Aorta (tissue), 5 donors: ENCODE measurements at places on chromosomes 16 and 17. TPM values are rescaled to one million over a fixed set of nuclear protein-coding genes. Genes with fewer than 3 reads are reported as not detected.

The CTRL gene
- total RNA-seq, result 0.90 TPM

The SLX1B gene
- 12.5 TPM for total RNA-seq

GRCh38 chr17:35119370-35120165, at the start of gene RAD51D:
Gene RAD51D, minus strand, starts transcription at chr17:35119860. Its CDS starts 247 bp downstream, at chr17:35119613.
- no peaks in the 10 kb centered on the region for H3K36me3 ChIP-seq
- H3K27ac ChIP-seq, result no peak within 1 kb of the TSS
- H3K4me1 ChIP-seq, result no peaks in the 10 kb centered on the region
- peak within 1 kb of the TSS; percentile 64 for H3K4me3 ChIP-seq

GRCh38 chr17:66747578-66748275, 87.2 kb upstream of the CACNG5 start:
- H3K27me3 ChIP-seq, result no peaks in the 10 kb centered on the region
- no peak for DNase-seq
- no peaks in the 10 kb centered on the region for H3K4me1 ChIP-seq
- no peak overlapping the region for H3K4me3 ChIP-seq
- H3K36me3 ChIP-seq, result no peaks in the 10 kb centered on the region

DNA sequence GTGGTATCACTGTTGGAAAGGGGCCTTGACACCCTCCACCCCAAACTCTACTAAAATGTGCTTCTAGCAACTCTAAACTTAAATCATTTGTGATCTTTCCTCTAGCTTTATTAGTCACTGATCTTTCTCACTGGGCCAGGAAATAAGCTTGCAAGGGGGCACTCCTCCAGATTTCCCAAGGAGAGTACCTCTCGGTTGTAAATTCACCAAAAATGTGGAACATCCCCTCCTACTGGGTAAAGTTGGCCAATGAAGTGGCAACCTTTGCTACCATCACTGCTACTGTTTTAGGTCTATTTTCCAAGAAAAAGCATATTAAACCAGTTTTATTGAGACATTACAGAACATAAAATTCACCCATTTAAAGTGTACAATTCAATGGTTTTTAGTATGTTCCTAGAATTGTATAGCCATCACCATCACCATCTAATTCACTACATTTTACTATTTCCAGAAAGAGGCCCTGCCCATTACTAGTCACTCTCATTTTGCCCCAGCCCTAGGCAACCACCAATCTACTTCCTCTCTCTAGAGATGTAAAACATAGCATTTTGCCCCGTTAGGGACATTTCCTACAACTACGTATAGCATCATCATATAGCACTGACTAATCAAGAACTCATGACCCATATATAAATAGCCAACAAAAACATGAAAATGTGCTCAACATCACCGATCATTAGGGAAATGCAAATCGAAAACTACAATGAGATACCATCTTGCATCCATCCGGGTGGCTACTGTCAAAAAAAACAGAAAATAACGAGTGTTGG, 44.6 kb upstream of the ADCY9 start:
- no peak for DNase-seq
- H3K4me1 ChIP-seq, result no peaks in the 10 kb centered on the region
- no peak overlapping the region for H3K27ac ChIP-seq
- no peaks in the 10 kb centered on the region for H3K27me3 ChIP-seq

DNA sequence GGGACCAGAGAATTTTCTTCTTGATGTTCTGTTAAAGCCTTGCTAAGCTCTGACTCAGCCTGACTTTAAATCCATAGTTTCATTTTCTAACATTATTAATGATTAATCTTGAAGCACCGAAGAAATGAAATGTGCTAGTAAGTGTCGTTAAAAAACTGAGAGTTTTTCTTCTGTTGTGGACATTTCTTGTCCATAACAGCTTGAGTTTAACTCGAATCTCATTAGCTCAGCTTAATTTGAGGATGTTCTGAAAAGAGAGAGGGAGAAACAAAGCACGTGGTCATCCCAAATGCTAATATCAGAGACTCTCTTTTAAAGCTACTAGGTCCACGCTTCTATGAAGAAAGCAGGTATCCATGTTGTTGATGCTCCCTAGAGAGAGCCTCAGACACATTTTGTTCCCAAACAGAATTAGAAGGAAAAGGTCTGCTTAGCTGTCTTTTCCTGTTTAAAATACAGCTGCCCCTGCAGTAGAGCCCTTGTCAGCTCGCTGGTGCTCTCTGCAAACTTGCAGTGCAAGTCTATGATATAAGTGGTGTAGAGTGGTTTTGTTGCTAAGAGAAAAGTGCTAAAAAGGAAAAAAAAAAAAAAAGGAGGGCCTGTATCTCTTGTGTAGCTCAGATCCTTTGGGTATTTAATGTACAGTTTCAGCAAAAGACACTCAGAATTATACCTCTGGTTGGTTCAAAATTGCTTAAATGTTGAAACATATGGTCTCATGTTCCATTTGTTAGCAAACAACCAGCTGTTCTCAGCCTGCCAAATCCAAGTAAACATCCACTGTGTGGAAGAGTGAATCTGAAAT, 191.1 kb upstream of the TBX2 start:
- H3K4me1 ChIP-seq, result peaks cover 6% of the 10 kb centered on the region
- H3K27me3 ChIP-seq, result no peaks in the 10 kb centered on the region
- no peak overlapping the region for H3K4me3 ChIP-seq
- DNase-seq, result no peak

DNA sequence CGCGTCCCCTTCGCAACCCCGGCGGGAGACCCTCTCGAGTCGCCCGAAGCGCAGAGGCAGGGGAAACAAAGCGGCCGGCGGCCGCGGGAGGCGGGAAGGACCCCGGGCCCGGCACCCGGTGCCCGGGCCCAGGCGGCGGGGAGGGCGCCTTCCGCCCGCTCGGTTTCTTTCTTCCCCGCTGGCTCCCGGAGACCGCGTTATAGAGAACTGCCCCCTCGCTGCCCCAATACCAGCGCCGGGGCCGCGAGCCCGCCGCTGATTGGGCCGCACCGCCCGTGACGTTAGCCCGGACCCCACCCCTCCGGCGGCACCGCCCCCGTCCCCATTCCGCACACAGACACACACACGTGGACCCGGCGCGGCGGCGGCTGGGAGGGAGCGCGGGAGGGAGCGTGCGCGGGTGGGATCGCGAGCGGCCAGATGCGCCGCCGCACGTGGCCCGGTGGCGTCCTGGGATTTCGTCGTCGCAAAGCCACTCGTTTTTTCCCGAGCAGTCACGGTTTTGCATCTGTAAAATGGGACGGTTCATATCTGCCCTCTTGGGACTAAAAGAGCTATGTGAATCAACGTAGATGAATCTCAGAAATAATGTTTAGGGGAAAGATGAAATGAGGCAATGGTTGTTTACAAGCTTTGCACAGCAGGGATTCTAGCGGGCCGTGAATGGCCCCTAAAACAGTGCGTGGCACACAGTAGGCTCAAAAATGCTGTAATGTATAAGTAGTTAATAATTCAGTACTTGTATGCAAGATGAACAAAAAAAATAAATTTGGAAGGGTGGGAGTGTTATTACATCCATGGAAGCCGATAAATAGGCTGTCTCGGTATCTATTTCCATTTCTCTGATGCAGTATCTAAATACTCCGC, at the start of gene EPOP:
Gene EPOP, minus strand, starts transcription at position 209 of the 867 bp plus-strand sequence. CDS start 462 bp downstream, outside the sequence.
- H3K36me3 ChIP-seq, result no peaks in the 10 kb centered on the region
- H3K4me1 ChIP-seq, result no peaks in the 10 kb centered on the region
- H3K27ac ChIP-seq, result no peak within 1 kb of the TSS
- no peaks in the 10 kb centered on the region for H3K27me3 ChIP-seq

GRCh38 chr17:34198519-34198918, 56.6 kb upstream of the CCL2 start:
- no peak overlapping the region for H3K4me3 ChIP-seq
- H3K27me3 ChIP-seq, result no peaks in the 10 kb centered on the region
- H3K36me3 ChIP-seq, result no peaks in the 10 kb centered on the region
- no peaks in the 10 kb centered on the region for H3K4me1 ChIP-seq
- no peak for DNase-seq
- no peak overlapping the region for H3K27ac ChIP-seq

DNA sequence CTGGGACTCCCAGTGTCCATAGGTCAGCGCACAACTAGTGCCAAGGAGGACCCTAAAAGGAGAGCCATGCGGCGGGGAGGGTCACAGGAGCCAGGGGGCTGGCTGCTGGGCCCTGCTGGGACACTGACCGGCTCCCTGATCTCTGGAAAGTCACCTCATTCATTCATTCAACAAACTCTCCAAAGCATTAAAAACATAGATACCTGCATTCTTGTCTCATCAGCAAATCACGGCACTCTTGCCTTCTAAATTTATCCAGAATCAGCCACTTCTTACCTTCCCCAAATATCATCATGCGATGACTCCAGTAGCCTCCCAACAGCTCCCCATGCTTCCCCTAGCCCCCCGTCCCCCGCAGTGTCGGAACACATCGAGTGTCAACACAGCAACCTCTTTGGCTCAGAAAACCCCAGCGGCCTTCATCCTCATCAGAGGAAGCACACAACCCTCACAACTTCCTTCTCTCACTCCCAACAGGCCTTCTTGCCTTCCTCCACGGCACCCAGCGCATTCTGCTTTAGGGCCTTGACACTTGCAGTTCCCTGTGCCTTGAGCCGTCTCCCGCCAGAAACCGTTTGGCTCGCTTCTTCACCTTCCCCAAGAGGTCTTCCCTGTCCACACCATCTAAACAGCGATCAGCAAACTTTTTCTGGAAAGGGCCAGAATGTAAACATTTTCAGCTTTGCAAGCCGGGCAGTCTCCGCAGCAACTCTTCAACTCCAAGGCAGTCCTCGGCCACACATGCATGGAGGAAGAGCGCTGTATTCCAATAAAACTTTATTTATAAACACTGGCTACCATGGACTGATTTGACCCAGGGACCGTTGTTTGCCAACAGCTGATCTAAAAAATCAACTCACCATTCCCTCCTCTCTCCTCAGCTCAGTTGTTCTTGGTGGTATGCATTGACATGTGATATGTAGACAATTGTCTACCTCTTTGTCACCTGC, 119.5 kb upstream of the TNRC6C start:
- no peaks in the 10 kb centered on the region for H3K4me1 ChIP-seq
- peak; percentile 43 for DNase-seq
- H3K36me3 ChIP-seq, result no peaks in the 10 kb centered on the region
- no peak overlapping the region for H3K27ac ChIP-seq

- no peaks in the 10 kb centered on the region for H3K36me3 ChIP-seq
- DNase-seq, result no peak
- H3K27ac ChIP-seq, result no peak overlapping the region
- H3K4me1 ChIP-seq, result no peaks in the 10 kb centered on the region
- H3K27me3 ChIP-seq, result no peaks in the 10 kb centered on the region
Measured at GRCh38 chr17:42135664-42136653, 13.4 kb downstream of the HSPB9 start.
